Activated T-helper 17 cell treated with anti-CD3 and anti-CD28 coated beads, Interleukin-2, amount 50 U/mL, for 72 hours (primary cell): ENCODE measurements at places on chromosomes 3 and 15. TPM values are rescaled to one million over a fixed set of nuclear protein-coding genes. Genes with fewer than 3 reads are reported as not detected.

GRCh38 chr3:117304681-117305080 lies 595.1 kb downstream of the TUSC7 start:
- ATAC-seq, result no peak

- no peak for ATAC-seq
Observed at GRCh38 chr3:71244826-71245488, 338.6 kb downstream of the FOXP1 start.

DNA sequence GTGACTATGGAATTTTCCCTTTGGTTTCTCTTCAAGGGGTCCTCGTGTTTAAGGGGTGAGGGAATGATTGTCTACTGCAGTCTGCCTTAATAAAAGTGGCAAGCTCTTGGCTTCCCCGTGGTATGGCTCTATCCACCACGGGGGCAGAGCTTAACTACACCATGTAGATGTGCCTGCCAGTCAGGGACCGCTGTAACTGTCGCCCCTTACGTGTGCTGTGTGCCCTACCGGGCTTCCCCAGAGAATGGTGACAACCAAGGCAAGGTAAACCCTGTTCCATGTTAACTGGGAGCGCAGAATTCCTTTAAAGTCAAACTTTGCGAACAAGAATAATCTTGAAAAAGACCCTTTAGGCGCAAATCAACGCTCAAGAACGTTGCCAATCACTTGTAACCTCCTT lies 966 bp upstream of the C3orf80 start:
- no peak for ATAC-seq

GOLGA8T gene
- not detected for total RNA-seq

CD200 gene
- 5.1 TPM for total RNA-seq

HTR3E gene
- not detected for total RNA-seq

DNA sequence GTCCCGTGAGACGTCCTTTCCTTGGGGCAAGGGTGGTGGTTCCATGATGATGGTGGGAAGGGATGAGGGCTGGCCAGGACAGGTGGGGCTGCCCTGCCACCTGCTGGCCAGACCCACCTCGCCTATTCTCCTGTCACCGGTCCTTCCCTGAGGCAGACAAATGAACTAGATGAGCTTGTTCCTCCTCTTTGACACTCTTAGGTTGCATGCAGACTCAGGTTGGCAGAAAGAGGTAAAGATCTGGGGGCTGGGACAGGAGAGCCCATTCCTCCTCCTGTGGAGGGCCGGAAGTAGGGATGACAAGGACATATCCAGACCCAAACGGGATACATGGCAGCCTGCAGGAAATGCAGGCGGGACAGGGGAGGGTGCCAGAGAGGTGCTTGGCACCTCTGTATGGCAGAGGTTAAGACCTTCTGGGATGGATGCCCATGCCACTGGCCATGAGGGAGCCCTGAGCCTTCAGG lies 38.6 kb downstream of the ACSBG1 start:
- ATAC-seq, result peak; percentile 82

GJD2 gene
- not detected for total RNA-seq

DNA sequence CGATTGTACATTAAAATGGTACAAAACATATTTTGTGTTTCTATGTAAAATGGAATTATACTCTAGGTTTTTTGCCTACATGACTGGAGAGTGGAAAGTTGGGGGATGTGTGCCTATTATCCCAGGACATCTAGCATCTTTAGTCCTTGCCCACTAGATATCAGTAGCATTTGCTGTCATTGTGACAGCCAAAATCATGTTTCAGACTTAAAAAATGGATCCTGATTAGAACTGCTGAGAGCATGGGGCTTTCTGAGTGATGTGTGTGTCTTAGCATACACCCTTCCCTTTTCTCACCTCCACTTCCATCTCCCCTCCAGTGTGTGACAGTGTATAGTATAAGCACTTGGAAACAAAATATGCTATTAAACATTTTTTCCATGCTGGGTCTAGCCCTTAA lies 13.3 kb downstream of the ARMC8 start:
- ATAC-seq, result no peak

ACKR2 gene
- total RNA-seq, result 0.77 TPM

CLDN18 gene
- not detected for total RNA-seq
